ENCODE measurements at places on chromosomes 13 and 19.

GRCh38 chr19:11704626-11705025, 34.1 kb downstream of the ZNF823 start:
- no peak for DNase-seq

GRCh38 chr13:86757236-86757978, 913.8 kb upstream of the SLITRK5 start:
- peak; percentile 26 for DNase-seq

GRCh38 chr19:33804021-33804799, 7.5 kb downstream of the KCTD15 start:
- no peak for DNase-seq

DNA sequence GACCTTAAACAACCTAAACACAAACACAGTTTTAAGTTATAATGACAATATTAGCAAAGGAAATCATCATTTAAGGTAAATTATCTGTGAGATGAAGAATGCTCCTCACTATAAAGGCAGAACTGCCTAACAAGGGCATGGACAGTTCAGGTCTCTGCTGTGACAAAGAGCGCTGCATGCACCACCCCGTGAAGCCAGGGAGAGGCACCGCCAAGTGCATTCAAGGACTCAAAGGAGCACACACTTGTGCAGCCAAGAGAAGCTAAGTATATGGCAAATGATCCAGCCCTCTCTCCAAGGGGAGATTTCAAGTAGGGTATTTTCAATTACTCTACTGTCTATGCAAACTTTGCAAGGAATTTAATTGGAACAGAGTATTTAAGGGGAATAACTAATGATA, 126.0 kb downstream of the RAP2A start:
- no peak for DNase-seq

DNA sequence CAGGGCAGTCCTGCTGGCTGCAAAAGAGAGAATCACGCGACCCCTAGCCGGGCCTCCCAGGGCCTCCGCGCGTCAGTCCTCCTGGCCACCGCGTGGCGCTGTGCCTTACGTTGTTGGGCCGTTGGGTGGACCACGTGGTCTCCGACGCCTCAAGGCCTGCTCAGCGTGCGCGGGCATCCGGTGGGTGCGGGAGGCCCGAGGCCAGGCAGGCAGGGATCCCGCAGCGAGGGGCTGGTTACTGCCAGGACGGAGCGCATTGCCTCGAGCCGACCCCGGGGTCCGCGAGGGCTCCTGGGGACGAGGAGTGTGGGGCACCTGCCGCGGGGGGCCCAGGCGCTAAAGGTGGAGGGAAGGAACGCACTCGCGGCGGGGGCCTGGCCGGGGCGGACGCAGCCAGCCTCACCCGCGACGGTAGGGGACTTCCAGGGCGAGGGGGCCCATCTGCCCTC, at the start of gene TDRD12:
Gene TDRD12 (plus strand): TSS at position 157 of the 449 bp plus-strand sequence. CDS start 306 bp downstream, outside the sequence.
- no peak for DNase-seq

- peak; percentile 31 for DNase-seq
Measured at GRCh38 chr13:21010621-21011020, 50.8 kb downstream of the LATS2 start.

- DNase-seq: no peak
Measured at GRCh38 chr19:33497778-33498175, 23.8 kb downstream of the PEPD start.

GRCh38 chr13:41053384-41053826, 7.9 kb upstream of the WBP4 start:
- no peak for DNase-seq

- no peak for DNase-seq
Measured at GRCh38 chr13:110161112-110161882, 145.7 kb downstream of the COL4A1 start.

GRCh38 chr13:48580185-48580803, 47.4 kb upstream of the RCBTB2 start:
- peak; percentile 73 for DNase-seq

- DNase-seq: no peak
Measured at GRCh38 chr13:93976528-93976927, 503.0 kb downstream of the DCT start.

DNA sequence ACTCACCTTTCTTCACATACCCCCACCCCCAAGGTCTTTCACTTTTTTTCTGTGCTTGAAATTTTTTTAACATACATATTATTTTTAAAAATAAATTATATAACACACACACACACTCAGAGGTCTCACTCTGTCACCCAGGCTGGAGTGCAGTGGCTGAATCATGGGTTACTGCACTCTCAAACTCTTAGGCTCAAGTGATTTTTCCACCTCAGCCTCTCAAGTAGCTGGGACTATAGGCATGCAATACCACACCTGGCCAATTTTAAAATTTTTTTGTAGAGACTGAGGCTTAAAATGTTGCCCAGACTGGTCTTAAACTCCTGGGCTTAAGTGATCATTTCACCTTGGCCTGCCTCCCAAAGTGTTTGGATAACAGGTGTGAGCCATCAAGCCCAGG, 32.9 kb upstream of the ZNF429 start:
- DNase-seq: no peak

GRCh38 chr13:34364633-34365032, 546.7 kb downstream of the RFC3 start:
- no peak for DNase-seq

DNA sequence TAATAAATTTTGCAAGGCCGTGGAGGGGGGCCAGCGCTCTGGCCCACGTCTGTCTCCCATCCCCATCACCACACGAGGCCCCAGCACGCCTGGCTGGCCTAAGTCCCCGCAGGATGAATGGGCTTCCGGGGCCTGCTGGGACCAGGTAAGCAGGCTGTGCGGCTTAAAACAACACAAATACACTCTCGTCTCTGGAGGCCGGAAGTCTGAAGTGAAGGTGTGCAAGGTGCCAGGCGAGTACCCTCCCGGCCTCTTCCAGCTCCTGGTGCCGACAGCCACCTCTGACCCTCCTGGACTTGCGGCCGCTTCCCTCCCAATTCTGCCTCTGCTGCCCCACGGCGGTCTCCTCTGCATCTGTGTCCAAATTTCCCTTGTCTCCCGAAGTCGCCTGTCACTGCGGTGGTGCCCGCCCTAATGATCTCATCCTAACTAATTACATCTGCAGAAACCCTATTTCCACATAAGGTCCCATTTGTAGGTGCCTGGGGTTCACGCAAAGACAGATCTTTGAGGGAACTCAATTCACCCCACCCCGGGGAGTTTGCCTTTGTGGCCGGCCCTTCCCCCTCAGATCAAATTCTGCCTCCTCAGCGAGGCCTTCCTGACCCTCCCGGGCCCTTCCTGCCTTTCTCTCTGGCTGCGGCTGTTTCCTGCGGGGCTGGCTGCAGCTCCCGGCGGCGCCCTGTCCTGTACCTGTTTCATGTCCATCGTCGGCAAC, 8.1 kb upstream of the PTBP1 start:
- no peak for DNase-seq
